Activated B cell treated with CpG ODN at 0.5 μM for 24 hours (primary cell): ENCODE measurements at places on chromosomes 7 and 10. TPM values are rescaled to one million over a fixed set of nuclear protein-coding genes. Genes with fewer than 3 reads are reported as not detected.

- DNase-seq: peak; percentile 37
Observed at GRCh38 chr10:12333380-12334185, 15.8 kb upstream of the CAMK1D start.

- DNase-seq: no peak
Observed at GRCh38 chr7:128737441-128737840, 1.7 kb upstream of the CALU start.

The WNT2 gene
- total RNA-seq: not detected in 2 replicates

DNA sequence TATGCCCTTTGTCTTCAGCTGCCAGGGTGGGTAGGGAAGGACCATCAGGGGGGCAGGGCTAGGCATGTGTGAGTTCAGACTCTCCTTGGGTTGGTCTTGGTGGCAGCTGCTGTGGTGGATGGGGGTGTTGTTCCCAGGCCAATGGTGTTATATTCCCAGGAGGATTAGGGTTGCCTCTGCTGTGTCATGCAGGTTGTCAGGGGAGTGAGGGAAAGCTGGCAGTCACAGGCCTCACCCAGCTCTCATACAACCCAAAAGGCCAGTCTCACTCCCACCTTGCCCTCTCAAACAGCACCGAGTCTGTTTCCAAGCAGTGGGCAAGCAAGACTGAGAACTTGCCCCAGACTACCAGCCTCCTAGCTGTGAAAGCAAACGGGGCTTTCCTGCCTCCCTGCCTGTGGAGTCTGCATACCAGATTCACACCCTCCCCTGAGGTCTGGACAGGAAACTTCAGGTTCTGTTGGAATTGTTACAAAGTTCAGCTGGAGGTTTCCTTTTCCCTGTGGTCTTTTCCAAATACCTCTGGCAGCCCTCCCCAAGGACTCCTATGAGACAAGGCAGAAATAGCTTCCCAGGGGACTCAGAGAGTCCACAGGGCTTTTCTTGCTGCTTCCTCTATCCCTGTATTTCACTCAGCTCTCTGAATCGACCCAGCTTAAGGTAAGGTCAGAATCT is 1.4 kb downstream of the HYAL4 start:
- no peak for DNase-seq

DNA sequence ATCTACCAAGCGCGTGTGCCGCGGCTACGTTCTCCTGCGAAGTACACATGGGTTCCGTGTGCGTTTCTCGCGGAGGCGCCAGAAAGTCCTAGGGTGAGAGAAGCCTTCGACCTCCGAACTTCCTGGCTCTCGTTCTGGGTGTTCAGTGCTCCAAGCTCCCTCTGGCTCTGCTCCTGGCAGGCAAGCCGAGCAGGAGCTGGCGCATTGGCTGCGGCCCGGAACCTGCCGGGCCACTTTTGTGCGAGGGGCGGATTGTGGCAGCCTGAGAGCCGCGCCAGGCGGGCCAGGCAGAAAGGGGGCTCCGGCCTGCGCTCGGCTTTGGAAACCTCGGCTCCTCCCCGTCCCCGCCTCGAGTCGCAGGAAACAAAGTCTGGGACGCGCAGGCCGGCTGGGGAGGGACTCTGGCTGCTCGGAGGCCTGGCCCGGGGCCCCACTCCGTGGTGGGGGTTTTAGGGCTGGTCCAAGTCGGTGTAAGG is 9.6 kb downstream of the EMX2 start:
- no peak for DNase-seq
